ENCODE measurements at places on chromosomes 1 and 21.

DNA sequence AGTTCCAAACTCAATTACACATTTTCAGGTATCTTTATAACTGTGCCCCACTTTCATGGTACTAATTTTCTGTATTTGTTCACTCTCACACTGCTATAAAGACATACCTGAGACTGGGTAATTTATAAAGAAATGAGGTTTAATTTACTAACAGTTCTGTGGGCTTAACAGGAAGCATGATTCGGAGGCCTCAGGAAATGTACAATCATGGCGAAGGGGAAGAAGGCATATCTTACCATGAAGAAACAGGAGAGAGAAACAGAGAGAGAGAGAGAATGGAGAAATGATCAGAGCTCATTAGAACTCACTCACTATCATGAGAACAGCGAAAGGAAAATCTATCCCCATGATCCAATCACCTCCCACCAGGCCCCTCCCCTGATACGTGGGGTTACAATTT lies 874.1 kb upstream of the B3GALT2 start:
- no peak for DNase-seq

- peak; percentile 90 for DNase-seq
Measured at GRCh38 chr1:42922687-42923366, 35.8 kb downstream of the SLC2A1 start.

DNA sequence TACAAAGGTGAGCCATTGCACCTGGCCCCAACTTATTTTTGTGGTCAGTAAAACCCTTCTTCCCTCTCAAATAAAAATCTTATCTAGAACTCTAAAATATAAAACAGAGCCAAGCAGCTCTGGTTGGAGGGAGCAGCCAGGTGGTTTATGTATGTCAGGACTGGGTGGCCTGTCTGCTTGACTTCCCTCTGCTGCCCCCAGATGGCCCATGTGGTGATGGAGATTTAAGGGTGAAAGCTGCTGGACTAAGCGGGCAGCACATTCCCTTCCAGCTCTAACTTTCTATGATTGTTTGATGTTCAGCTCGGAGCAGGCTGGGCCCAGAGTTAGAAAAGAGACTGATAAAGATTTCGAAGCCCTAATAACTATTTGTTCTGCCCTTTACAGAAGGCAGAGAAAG lies 11.9 kb upstream of the PAQR6 start:
- DNase-seq: no peak

GRCh38 chr1:115138973-115139372 lies 49.7 kb upstream of the TSPAN2 start:
- peak; percentile 95 for DNase-seq

DNA sequence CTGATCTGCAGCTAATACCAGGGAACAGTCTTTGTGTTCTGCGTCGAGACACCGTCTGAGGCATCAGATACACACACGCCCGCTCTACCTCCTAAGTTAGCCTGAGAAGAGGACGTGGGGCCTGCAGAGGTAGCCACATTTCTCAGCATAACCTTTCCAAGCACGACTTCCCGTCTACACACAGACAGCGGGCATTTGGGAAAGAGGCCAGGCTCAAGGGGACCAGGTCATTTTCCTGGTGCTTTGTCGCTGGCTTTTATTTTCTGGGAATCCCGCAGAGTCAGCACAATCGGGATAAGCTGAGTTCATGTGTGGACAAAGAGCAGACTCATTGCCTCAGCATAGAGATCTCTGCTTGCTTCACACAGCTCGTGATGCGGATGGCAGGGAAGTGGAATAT lies 72.5 kb upstream of the SMYD2 start:
- DNase-seq: no peak

- no peak for DNase-seq
Measured at GRCh38 chr1:15116966-15117365, 36.6 kb upstream of the TMEM51 start.

DNA sequence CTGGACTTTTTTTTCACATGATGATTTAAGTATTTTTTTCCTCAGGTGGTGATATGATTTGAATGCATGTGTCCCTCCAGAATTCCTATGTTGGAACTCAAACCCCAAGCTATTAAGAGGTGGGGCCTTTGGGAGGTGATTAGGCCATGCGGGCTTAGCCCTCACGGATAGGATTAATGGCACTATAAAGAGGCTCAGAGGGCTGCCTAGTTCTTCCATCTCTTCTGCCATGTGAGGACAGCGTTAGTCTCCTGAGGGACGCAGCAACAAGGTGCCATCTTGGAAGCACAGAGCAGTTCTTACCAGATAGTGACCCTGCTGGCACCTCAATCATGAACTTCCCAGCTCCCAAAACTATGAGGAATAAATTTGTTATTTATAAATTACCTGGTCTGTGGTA lies 18.3 kb upstream of the RBBP5 start:
- no peak for DNase-seq

- no peak for DNase-seq
Measured at GRCh38 chr1:108852221-108852975, 4.5 kb downstream of the AKNAD1 start.

- no peak for DNase-seq
Measured at GRCh38 chr1:117638141-117638540, 32.3 kb downstream of the TENT5C start.

DNA sequence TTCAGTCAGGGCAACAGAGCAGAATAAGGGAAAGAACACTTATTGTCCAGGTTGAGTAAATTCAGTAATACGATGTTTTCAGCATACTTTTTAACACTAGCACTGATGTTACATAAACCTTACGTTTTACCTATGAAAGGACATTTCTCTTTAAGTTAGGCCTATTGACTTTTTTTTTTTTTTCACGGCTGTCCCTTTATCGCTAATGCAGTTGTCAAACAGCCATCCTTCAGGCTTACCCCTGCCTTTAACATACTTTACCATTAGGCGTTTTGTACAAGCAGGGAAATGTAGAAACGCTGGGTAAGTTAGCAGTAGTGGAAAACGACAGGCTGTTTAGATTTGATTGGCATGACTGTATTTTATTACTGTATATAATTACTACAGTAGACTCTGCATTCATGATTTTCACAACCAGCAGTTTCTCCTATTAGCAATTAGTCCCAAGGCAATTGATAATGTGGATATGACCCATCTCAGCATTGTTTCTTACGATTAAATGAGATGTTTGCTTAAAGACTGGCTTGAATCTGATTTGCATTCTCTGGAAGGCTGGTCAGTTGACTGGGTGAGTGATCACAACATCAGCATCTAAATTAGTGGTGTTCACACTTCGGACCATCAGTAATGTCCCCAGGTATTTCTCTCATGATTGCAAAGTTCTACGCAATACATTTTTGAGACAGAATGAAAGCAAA lies 109.9 kb upstream of the LBR start:
- DNase-seq: no peak

Data from islet precursor cell (in vitro differentiated cells).